Natural killer cell (primary cell): ENCODE measurements at places on chromosomes 13 and 19. TPM values are rescaled to one million over a fixed set of nuclear protein-coding genes. Genes with fewer than 3 reads are reported as not detected.

GRCh38 chr13:59442944-59443486 is 720.7 kb downstream of the DIAPH3 start:
- DNase-seq: no peak

DNA sequence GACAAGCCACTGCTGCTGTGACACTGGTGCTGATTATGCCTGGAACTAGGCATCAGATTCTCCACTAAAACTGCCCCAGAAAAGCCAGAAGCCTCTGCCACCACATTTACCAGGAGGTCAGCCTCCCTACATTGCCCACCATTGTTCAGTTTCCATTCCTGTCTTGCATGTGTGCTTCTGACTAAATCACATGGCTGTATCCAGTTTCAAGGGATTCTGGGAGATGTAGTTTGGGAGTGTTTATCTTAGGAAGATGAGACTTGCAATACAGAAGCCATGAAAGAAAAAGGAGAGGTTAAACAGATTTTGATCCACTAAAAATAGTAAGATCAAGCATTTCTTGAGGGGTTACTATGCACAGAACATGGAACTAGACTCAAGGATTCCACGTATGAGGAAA is 40.7 kb upstream of the SERPINE3 start:
- DNase-seq: no peak

GRCh38 chr13:60090574-60090973 is 73.2 kb downstream of the DIAPH3 start:
- no peak for DNase-seq

GRCh38 chr13:50318887-50319286 is 303.6 kb downstream of the KCNRG start:
- peak; percentile 36 for DNase-seq

DNA sequence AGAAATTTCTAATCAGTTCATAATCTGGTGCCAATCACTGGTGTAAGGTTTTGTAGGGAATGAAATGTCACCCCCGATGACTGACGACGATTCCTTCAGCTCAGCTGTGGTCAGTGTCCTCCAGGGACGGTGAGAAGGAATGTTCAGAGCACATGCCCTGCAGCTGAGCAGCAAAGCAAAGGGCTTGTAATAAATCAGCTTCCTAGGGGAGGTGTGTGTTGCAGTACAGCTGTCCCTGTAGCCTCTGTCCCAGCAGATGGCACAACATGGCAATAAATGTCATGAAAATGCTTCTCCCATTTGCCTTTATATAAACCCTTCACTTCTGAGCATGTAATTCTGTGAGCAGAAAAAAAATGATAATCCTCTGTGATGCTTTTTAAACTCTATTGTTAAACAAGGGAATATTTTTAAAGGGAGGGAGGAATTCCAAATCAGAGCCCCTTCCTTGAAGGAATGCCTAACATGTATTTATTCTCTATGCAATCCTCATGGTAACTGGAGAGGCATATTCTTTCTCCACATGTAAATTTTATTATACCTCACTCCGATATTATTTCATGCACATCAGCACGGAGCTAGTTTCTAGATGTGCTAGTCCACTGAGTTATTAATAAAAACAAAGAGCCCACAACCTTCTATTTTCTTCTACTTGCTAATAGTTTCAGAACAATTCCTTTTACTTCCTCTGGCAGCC is 102.5 kb downstream of the FAM216B start:
- no peak for DNase-seq

GRCh38 chr13:102400675-102401145 is 1.1 kb downstream of the FGF14 start:
- DNase-seq: no peak

DNA sequence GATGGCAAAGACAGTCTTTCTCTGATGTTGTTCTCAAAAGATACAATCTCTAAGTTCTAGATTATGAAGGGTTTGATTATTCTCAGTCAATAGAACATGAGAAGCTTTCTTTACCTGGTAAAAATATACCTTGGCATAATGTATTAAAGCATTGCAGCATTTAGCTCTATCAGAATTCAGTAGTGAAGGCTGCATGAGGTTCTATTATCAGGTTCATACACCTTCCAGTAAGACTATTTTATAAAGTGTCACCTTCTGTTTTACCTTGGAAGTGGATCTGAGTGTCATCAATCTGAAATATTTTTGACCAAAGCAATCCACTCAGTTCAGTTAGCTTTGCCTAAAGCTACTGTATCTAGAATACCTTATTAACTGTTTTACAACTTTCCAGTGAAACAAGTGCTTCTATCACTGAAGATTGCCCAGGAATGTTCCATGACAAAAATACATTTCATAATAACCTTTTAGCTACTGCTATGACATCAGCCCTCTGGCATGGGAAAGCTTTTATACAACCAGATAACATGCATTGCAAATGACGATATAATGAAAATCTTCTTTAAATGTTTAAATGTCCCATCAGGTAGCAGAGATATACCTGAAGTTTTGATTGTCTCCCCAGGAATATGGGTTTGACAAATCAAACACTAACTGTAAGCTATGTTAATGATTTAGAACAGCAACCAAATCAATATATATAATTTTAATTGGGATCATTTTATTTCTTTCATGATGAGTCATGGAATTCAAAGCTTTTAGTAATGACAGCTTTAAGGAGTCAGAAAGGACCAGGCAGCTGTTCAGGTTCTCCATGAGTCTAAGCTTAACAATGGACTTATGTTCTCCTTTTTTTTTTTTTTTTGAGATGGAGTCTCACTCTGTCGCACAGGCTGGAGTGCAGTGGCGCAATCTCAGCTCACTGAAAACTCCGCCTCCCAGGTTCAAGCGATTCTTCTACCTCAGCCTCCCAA is 72.2 kb downstream of the UFM1 start:
- DNase-seq: no peak

Gene MAST3
- 101 TPM for total RNA-seq

DNA sequence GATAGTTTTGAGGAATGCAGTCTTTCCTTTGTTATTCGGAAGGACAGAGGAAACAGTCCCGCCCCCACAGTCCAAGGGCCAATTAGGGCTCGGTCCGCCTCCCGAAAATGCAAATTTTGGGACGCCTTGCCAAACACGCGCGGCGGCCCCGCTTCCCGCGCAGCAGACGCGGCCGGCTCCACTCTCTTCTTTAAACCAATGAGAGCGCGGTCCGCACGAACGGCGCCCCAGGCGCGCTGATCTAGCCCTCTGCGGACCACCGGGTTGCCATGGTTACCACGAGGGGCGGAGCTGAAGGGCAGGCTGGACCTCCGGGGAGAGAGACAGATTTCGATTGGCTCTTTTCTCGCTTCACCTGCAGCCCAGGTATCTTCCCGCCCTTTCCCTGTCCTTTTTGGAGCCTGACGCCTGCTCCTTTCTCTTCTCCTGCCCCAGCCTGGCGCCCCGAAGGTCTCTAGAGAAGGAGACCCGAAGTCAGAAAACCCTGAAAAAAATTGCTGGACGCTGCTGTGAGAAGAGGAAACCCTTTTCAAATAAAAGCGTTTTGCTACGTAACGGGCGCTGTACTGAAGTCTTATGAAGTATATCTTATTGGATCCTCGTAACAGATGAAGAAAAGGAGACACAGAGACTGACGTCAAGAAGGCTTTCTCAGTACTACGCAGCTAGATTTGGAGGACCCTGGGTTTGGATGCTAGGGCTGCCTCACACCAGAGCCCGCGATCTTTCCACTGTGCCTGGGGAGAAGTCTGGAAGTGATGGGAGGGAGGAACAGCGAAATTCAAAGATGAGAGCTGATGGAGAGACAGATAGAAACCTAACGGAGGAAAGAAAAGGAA is 2.0 kb downstream of the PTH2 start:
- DNase-seq: peak; percentile 59

- DNase-seq: no peak
Observed at GRCh38 chr13:39876258-39876657, 220.8 kb downstream of the COG6 start.

DNA sequence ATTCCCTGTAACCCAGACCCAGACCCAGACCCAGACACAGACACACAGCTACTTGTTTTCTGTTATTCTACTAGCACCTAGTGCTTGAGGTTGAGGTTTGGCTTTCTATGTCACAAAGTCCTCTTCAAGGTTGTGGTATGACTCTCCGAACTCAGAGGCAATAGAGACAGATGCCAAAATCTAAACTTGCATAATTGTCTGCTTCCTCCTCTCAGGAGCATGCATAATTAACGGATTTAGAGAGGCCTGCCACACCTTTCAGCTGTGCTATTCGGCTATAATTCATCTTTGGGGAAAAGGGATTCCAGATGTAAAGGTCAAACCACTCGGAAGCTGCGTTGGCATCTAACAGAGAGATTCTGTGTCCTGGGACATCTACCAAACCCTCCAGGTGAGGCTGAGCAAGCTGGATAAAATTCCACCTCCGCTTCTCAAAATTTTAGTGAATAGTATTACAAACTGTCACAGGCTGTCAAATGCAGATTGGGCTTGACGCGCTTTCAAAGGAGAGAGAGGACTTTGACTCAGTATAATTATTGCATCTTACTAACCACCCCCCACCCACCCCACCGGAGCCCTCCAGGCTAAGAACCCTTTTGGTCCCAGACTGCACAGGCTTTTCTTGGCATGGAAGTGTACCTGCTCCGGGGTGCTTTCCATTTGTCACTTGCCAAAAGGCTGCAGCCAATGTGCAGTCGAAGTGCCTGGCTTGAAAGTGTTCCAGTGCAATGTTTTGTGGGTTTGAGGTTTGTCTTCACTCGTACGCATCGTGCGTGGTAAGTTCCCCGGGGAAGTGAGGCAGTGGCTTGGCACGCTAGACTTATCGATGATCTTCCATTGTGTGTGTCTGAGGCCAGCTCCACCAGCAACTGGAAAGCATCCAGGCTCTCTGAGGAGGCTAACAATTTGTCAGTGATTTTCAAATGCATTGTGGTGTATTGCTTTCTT is 194.1 kb downstream of the TDRD3 start:
- no peak for DNase-seq

Gene SLITRK5
- total RNA-seq: 0.10 TPM

DNA sequence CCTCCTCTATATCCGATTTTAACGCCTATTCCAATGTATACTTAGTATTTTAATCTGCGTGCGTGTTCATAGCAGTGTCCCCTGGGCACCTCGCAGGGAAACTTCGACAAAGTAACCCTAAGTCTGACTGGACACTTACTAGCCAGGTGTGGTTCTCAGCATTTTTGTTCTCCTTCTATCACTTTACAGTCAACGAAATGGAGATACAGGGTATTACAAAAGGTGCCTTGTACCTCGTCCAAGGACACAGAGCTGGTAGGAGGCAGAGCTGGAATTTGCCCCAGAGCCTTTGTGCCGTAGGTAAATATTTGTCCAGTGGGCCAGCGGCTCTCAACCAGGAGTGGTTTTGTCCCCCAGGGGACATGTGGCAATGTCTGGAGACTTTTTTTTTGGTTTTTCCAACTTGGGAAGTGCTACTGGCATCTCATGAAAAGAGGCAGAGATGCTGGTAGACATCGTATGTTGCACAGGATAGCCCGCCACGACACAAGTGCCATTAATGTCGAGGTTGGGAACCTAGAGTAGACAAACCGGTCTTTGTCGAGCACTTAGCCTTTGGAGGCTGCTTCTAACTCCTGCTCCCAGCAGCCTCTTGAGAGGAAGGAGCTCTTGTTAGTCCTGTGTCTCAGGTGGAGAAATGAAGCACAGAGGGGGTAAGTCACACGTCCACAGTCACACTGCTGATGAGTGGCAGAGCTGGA is 1.1 kb downstream of the ZNF444 start:
- DNase-seq: no peak

DNA sequence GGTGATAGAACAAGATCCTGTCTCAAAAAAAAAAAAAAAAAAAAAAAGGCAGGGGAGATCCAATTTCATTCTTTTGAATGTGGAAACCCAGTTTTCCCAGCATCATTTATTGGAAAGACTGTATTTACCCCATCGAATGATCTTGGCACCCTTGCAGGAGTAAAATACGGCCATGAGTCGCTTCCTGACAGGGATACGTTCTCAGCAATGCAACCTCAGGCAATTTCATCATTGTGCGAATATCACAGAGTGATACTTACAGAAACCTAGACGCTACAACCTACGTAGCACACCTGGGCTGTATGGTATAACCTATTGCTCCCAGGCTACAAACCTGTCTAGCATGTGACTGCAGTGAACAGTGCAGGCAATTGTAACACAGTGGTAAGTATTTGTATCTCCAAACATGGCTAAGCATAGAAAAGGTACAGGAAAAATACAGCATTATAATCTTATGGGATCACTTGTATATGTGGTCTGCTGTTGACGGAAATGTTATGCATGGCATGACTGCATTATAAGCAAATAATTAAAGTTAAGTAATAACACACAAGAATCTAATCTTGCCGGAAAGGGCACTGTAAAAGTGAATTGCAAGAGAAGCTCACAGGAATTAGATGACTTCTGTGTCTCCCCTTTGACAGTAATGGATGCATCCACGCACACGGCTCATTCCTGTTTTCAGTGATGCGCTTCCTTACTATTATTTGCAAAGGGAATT is 24.1 kb downstream of the RFX2 start:
- no peak for DNase-seq

DNA sequence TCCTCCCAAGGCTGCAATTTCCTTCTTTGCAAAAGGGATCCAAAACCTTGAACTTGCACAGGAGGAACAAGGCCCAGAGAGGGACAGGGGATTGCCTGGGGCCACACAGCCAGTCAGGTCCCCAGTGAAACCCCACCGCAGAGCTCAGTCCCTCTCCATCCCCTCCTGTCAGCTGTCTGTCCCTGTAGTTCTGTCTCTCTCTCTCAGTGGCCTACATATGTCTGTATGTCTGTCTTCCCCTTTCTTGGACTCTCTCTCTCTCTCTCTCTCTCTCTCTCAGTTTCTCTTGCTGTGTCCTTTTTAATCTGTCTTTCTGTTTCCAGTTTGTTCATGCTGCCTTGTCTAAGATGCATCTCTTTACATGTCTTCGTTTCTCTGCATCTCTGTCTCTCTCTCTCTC is 11.5 kb downstream of the CEACAM19 start:
- no peak for DNase-seq
